ENCODE measurements at places on chromosomes 4 and X.

DNA sequence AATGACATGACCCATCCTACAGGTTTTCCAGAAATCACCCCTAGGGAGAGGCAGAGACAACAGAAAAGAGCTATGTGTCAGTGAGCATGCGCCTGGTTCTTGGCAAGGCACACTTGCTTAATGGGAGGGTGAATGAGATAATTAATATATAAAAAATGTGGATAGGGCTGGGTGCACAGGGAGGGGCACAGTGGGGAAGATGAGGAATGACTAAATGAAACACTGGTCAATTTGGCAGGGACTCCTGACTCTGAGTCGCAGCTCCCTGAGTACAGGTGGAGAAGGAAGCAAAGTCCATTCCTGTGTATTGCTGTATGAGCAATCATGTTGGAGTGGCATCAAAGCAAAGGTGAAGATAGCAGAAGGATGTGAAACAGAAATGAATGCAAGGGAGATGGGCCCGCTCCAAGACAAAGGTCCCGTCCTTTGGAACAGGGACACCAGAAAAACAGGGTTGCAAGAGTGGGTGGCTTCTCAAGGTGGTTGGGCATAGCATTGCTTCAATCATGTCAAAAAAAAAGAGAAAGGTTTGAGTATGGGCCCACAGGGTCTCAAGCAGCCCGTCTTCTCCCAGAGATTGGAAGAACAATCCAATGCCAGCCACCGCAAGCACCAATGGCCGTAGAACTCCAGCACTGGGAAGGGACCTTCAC, 278.4 kb upstream of the AGTR2 start:
- no peak for DNase-seq

DNA sequence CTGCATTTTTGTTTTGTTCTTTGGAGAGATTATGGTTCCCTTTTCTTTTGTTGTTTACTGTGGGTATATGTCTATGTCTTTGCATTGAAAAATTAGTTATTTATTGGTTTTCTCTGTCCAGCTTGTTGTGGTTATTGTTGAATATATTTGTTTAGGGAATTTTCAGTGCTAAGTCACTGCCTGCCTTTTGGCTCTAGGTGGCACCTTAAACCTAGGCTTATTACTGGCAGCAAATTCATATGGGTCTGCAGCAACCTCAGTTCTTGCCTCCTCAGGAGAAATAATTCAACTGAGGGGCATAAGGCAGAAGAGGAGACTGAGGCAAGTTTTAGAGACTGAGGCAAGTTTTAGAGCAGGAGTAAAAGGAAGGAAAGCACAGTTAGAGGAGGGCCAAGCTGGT, 1157.3 kb upstream of the AGA start:
- no peak for DNase-seq

GRCh38 chr4:140793291-140793690, 37.1 kb upstream of the TBC1D9 start:
- no peak for DNase-seq

DNA sequence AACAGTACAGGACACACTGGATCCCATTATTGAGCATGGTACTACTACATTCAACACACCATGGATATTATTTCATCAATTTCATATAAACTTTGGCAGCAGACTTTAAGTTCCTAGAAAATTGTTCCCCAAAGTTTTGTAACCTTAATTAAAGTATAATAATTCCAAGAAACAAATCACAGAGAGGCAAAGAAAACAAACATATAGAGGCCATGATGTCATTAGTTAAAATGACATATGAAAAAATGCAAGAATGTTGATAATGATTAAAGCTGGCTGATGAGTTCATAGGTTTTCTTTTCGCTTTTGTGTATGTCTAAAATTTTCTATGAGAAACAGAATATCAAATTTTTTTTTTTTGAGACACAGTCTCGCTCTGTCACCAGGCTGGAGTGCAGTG, 26.8 kb downstream of the LRBA start:
- no peak for DNase-seq

GRCh38 chrX:118718737-118719136, 8.7 kb upstream of the IL13RA1 start:
- DNase-seq, result no peak

- DNase-seq, result peak; percentile 7
Measured at GRCh38 chrX:131802836-131803626, 220.1 kb upstream of the STK26 start.

GRCh38 chr4:189921058-189921457, 19.6 kb upstream of the FRG1 start:
- DNase-seq, result no peak

GRCh38 chr4:11042760-11043159, 358.2 kb upstream of the CLNK start:
- DNase-seq, result no peak

- peak; percentile 58 for DNase-seq
Measured at GRCh38 chr4:40916880-40917279, 167.1 kb downstream of the NSUN7 start.

DNA sequence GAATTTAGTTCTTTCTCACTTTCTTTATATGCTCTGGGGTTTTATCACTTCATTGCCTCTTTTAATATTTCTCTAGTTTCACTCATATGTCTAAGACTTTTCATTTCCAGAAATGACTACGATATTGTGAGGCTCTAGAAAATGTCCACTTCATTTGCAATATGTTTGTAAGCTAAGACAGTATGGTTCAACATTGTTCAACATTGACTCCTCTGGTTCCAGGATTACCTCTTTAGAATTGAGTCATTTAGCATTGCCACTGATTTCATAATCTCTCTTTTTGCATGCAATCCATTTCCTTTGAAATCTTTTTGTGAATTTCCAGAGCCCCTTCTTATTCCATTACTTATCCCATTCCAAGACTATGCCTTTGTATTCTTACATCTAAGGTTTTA, 32.3 kb downstream of the BBS12 start:
- DNase-seq, result no peak

- no peak for DNase-seq
Measured at GRCh38 chr4:19746377-19746776, 505.3 kb upstream of the SLIT2 start.

DNA sequence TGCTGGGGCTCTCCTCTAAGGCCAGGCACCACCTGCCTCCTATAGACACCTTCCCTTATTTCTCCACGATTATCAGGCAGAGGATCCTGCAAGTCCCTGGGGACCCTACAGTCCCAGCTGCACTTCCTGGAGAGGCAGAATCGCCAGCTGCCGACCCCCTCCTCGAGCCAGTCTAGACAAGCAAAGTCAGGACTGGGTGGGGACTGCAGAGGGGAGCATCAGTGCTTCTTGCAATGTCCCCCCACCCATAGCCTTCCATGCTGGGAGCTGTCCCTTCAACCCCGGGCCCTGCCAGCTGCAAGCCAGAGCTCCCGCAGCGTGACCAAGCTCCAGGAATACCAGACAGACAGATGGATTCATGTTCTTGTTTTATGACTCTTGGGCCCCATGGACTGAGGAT, 1.4 kb upstream of the CRMP1 start:
- no peak for DNase-seq

DNA sequence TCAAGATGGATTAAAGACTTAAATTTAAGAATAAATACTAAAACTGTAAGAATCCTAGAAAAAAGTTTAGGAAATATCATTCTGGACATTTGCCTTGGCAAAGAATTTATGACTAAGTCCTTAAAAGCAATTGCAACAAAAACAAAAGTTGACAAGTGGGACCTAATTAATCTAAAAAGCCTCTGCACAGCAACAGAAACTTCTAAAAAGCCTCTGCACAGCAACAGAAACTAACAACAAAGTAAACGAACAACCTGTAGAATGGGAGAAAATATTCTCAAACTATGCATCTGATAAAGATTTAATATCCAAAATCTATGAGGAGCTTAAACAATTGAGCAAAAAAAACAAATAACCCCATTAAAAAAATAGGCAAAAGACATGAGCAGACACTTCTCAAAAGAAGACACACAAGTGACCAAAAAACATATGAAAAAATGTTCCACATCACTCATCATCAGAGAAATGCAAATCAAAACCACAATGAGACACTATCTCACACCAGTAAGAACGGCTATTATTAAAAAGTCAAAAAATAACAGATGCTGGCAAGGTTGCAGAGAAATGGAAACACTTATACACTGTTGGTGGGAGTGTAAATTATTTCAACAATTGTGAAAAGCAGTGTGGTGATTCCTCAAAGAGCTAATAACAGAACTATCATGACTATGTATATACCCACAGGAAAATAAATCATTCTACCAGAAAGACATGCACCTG, 5.5 kb upstream of the OPRPN start:
- DNase-seq, result no peak

GRCh38 chr4:3318561-3319021, 25.8 kb downstream of the RGS12 start:
- DNase-seq, result no peak

- no peak for DNase-seq
Measured at GRCh38 chr4:121651597-121651996, 45.2 kb downstream of the ANXA5 start.

- DNase-seq, result peak; percentile 53
Measured at GRCh38 chrX:101287402-101287801, 3.7 kb downstream of the TAF7L start.

DNA sequence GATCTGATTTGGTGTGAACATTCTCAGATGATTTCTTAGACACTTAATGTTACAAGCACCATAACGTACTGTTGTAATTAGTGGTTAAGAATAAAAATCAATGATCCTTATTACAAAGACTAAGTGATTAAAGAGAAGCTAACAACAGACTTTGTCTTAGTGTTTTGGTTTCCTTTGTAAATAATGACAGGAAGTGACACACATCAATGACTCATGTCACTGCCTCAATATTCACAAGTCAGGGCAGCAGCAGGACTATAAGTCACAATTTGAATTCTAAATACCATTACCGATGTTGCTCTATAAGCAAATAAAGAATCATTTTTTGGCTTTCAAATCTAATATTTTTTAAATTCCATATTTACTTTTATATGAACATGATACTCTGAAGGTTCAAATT, 115.8 kb upstream of the FAT4 start:
- no peak for DNase-seq
